Neural crest cell (in vitro differentiated cells): ENCODE measurements at places on chromosomes 2 and 18. TPM values are rescaled to one million over a fixed set of nuclear protein-coding genes. Genes with fewer than 3 reads are reported as not detected.

DNA sequence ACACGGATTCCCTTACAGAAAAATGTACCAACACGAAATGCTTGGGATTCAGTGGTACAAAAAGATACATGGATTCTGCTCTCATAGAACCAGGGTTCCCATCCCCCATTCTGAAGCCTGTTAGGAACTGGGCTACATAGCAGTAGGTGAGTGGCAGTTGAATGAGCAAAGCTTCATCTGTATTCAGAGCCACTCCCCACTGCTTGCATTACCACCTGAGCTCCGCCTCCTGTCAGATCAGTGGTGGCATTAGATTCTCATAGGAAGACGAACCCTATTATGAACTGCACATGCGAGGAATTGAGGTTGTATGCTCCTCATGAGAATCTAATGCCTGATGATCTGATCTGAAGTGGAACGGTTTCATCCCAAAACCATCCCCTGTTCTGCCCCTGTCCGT, 246.4 kb downstream of the DYM start:
- DNase-seq = no peak
- no peak overlapping the region for H3K4me3 ChIP-seq
- H3K27me3 ChIP-seq = no peaks in the 10 kb centered on the region

- DNase-seq = no peak
- H3K27ac ChIP-seq = no peak overlapping the region
- H3K27me3 ChIP-seq = no peaks in the 10 kb centered on the region
- H3K4me1 ChIP-seq = peaks cover 4% of the 10 kb centered on the region
- H3K36me3 ChIP-seq = peaks cover 2% of the 10 kb centered on the region
Measured at GRCh38 chr2:111208639-111209038, 87.9 kb downstream of the BCL2L11 start.

DNA sequence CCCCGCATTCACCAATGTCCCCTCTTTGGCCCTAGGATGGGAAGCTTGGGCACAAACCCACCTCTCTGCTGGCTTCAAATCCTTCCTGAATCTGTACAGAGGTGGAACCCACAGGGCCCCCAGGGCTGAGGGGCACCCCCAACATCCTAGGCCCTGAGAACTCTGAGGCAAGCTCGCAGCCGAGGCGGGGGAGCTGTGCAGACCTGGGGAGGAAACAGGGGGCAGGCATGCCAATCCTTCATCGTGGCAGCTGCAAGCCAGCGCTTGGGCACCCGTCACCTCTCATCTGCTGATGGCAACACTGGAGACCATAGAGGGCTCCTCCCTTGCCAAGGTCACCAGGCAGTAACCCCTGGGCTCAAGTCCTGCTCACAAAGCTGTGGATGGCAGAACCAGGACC, 10.8 kb downstream of the ECEL1 start:
- H3K4me1 ChIP-seq = no peaks in the 10 kb centered on the region
- no peak overlapping the region for H3K27ac ChIP-seq
- peaks cover 17% of the 10 kb centered on the region for H3K27me3 ChIP-seq
- H3K36me3 ChIP-seq = no peaks in the 10 kb centered on the region

- H3K27me3 ChIP-seq = peaks cover 47% of the 10 kb centered on the region
- H3K4me3 ChIP-seq = peak within 1 kb of the TSS; percentile 16
- peak; percentile 58 for DNase-seq
- no peaks in the 10 kb centered on the region for H3K36me3 ChIP-seq
Measured at GRCh38 chr18:43277164-43277600, at the start of gene SYT4. TSS of gene SYT4 (minus strand) at chr18:43277490. CDS start at chr18:43277281, 209 bp downstream.

DNA sequence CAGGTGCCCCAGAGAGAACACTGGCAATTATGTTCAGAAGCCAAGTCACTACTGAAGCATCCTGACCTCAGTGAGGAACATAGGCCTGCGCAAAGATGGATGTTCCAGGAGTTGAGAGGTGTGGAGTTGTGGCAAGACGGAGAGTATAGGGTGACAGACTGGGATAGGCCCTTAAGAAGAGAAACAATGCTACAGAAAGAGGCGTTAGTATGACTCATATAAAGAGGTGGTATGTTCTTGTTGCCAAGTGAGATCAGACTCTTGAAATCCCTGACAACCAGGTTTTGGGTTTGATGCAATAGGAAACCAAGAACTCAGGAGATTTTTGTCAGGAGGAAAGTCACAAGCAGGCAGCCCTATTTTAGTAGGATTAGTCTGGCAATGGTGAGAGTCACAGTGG, 185.6 kb downstream of the RIT2 start:
- no peaks in the 10 kb centered on the region for H3K36me3 ChIP-seq
- no peak for DNase-seq
- H3K27me3 ChIP-seq = no peaks in the 10 kb centered on the region
- no peak overlapping the region for H3K27ac ChIP-seq
- H3K4me3 ChIP-seq = no peak overlapping the region

DNA sequence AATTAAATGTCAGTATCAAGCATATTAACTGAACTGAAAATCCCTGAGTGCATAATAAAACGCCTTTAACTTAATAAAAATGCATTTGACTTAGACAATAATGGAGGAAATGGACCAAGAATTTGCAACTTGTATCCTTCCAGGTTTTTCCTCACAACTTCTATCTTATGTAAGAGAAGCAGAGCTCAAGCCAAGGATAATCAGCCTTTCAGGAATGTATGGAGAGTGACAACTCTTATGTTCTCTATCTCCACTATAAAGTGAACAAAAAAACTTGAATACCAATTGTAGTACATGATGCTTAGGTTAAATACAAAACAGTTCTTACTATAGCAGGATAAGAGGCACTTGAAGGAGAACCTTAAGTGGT, 64.8 kb upstream of the CYP26B1 start:
- peaks cover 17% of the 10 kb centered on the region for H3K4me1 ChIP-seq
- no peak overlapping the region for H3K4me3 ChIP-seq
- H3K36me3 ChIP-seq = peaks cover 2% of the 10 kb centered on the region
- no peaks in the 10 kb centered on the region for H3K27me3 ChIP-seq

- no peak for DNase-seq
- H3K36me3 ChIP-seq = peaks cover 6% of the 10 kb centered on the region
- peaks cover 15% of the 10 kb centered on the region for H3K4me1 ChIP-seq
- H3K27ac ChIP-seq = no peak overlapping the region
- peaks cover 49% of the 10 kb centered on the region for H3K27me3 ChIP-seq
Measured at GRCh38 chr2:71449343-71449742, 4.0 kb upstream of the DYSF start.

DNA sequence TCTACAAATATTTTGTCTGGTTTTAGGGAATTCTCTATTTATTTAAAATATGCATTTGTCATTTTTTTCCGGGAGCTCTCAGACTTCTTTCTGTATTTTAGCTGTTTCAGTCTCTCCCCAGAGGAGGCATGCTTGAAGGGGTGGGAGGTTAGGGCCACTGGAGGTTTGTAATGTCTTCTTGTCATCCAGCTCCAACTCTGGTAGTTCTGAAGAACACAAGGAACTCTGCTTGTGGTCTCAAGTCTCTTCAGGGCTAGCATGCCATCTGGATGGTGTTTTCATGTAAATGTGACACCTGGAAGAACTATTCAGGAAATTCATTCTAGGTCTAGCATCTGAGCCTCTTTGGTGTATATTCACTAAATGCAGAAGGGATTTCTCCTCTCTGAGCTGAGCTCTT, 518.4 kb upstream of the DCC start:
- no peaks in the 10 kb centered on the region for H3K36me3 ChIP-seq
- H3K27ac ChIP-seq = no peak overlapping the region
- no peak overlapping the region for H3K4me3 ChIP-seq
- DNase-seq = no peak

GRCh38 chr2:127388423-127389164, 819 bp upstream of the MAP3K2 start:
- DNase-seq = no peak
- H3K27me3 ChIP-seq = peaks cover 6% of the 10 kb centered on the region
- peak overlapping the region; percentile 84 for H3K4me3 ChIP-seq
- peak overlapping the region; percentile 28 for H3K27ac ChIP-seq

DNA sequence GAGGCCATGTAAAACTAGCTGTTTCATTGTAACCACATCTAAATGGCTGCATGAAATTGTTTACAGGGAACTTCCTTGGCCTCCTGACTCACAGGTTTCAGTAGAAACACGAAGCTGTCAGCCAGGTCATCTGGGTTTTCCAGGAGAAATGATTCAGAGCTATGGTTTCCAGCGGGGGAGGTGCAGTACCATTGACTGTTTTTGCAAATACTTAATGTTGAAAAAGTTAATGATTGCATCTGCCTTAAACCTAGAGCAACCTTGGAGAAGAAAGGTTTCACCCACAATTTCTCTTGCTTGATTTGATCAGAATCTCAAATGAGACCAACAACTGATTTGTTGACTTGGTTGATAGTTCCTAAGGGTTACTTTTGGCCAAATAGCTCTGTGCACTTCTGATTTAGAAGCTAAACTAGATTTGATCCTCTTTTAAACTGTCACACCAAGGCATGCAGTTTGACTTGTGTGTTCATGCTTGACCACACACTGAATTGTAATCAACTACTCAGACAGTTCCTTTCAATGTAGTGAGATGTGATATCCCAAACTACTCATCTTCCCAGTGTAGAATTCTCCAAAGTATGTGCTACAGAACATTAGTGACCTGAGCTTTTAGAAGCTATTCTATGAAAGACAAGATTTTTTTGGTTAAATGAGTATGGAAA, 193.5 kb upstream of the CHST9 start:
- H3K4me1 ChIP-seq = no peaks in the 10 kb centered on the region
- no peaks in the 10 kb centered on the region for H3K36me3 ChIP-seq
- no peaks in the 10 kb centered on the region for H3K27me3 ChIP-seq
- DNase-seq = no peak

- H3K4me1 ChIP-seq = peaks cover 4% of the 10 kb centered on the region
- no peak overlapping the region for H3K4me3 ChIP-seq
- no peak for DNase-seq
- H3K36me3 ChIP-seq = no peaks in the 10 kb centered on the region
- H3K27me3 ChIP-seq = no peaks in the 10 kb centered on the region
Measured at GRCh38 chr2:12674644-12675328, 42.0 kb upstream of the TRIB2 start.

DNA sequence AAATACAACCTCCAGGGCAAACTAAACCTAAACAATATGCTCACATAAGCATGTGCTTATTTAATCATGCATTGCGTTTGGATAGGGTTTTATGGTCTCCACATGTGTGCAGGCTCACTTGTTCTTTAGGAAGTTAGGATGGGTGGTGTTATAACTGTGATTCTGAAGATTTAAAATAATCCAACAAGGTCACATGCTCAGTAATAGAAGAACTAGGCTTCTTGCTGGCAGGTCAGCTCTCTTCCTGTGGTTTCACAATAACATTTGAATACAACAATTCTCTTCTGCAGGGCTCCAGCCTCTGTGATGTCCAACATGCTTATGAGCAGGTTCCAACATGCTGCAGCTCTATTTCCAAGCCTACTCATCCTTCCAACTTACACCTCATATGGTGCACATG, 84.0 kb downstream of the MYL12B start:
- DNase-seq = no peak
- H3K36me3 ChIP-seq = no peaks in the 10 kb centered on the region
- H3K27ac ChIP-seq = no peak overlapping the region
- peaks cover 28% of the 10 kb centered on the region for H3K4me1 ChIP-seq
- H3K27me3 ChIP-seq = no peaks in the 10 kb centered on the region
- H3K4me3 ChIP-seq = no peak overlapping the region

DNA sequence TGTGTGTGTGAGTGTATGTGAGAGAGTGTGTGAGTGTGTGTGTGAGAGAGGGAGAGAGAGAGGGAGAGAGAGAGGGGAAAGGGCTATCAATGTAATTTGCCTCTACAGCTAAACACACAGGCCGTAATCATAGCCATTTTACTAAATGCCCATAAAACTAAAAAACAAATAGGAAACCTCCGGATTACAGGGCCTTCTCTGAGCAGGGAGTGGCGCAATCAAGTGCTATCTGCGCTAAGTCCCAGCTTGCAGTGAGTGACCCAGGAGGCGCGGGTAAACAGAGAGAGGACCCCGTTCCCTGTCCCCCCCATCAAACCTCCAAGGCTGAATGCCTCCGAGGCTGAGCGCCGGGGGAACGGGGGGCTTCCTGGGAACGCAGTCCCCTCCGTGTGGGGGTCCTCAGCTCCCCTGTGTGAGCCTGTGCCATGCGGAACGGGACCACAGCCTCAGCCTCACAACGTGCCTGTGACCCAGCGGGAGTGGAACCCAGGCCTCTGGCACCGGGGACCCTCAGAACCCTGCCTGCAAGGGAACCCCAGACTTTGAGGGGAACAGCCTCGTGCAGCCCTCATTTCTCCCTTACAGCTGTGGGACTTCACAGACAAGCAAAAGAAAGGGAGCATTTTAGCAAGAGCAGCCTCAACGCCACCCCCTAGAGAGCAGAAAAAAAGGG, 54.7 kb upstream of the ID2 start:
- H3K4me3 ChIP-seq = no peak overlapping the region
- peaks cover 14% of the 10 kb centered on the region for H3K4me1 ChIP-seq
- DNase-seq = no peak
- peak overlapping the region; percentile 86 for H3K27ac ChIP-seq

DNA sequence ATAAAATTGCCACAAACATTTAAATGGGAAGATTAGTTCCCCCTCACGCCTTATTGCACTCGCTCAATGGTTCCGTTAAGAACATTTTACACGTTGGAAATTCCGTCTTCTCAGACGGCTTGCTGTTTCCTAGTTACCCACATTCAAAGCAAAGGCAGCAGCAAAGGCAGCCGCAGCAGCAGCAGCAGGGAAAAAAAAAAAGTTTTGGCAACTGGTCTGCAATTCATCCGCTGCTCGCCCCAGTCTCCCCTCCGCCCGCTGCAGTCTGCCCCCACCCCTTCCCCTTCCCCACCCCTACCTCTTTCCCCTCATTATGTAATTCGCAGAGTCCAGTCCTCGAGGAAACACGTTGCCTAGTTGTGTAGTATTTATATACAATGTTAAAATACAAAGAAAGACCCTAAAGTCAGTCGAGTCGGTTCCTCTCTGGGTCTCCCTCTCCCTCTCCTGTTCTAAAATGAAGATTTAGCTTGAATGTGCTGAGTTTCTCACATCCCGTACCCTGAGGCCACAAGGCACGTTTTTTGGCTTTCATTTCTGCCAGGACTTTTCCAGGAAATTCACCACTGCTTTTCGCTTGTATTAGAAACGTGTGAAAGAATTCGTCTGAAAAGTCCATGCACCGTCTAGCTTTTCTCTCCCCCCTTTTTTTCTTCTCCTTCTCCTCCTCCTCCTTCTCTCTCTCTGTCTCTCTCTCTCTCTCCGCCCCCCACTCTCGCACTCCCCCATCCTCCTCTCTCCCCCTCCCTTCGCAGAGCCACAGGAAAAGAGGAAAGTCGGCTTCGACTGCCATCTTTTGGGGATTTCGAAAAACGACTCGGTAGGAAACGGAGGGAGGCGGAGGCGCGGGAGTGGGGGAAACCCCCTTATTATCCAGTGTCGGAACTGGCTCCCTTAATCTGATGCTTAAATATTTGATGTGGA, 140.0 kb downstream of the MEIS1 start:
- H3K36me3 ChIP-seq = peaks cover 4% of the 10 kb centered on the region
- peak overlapping the region; percentile 93 for H3K27ac ChIP-seq
- DNase-seq = peak; percentile 58
- peaks cover 52% of the 10 kb centered on the region for H3K27me3 ChIP-seq
- peaks cover 66% of the 10 kb centered on the region for H3K4me1 ChIP-seq

GRCh38 chr2:172710584-172711047, 25.0 kb upstream of the RAPGEF4 start:
- peak; percentile 33 for DNase-seq
- H3K4me3 ChIP-seq = no peak overlapping the region
- no peaks in the 10 kb centered on the region for H3K4me1 ChIP-seq
- no peak overlapping the region for H3K27ac ChIP-seq
- H3K27me3 ChIP-seq = no peaks in the 10 kb centered on the region

B4GALT6 gene
- 40.0 and 43.4 TPM in 2 replicates for total RNA-seq

ICA1L gene
- 12.9 and 15.1 TPM in 2 replicates for total RNA-seq

SMYD1 gene
- not detected in 2 replicates for total RNA-seq

RTP5 gene
- total RNA-seq = not detected in 2 replicates

FOXD4L1 gene
- 0.23 and 0.52 TPM in 2 replicates for total RNA-seq

IGFBP5 gene
- total RNA-seq = 140 TPM in 2 replicates

KCNK3 gene
- total RNA-seq = 0.58 and 0.68 TPM in 2 replicates

TGFA gene
- total RNA-seq = 1.1 and 1.4 TPM in 2 replicates

SLC38A11 gene
- not detected in 2 replicates for total RNA-seq

TUBA3E gene
- not detected in 2 replicates for total RNA-seq
